ENCODE measurements at places on chromosomes 7 and 10.
A peak's percentile ranks its signal among the peaks of the same experiment; 100 is the strongest.

- DNase-seq = no peak
Measured at GRCh38 chr7:11951909-11952308, 119.9 kb upstream of the THSD7A start.

- peak; percentile 73 for DNase-seq
Measured at GRCh38 chr10:97570146-97570788, 2.3 kb upstream of the ANKRD2 start.

- DNase-seq = no peak
Measured at GRCh38 chr10:121324678-121325213, 273.5 kb downstream of the FGFR2 start.

DNA sequence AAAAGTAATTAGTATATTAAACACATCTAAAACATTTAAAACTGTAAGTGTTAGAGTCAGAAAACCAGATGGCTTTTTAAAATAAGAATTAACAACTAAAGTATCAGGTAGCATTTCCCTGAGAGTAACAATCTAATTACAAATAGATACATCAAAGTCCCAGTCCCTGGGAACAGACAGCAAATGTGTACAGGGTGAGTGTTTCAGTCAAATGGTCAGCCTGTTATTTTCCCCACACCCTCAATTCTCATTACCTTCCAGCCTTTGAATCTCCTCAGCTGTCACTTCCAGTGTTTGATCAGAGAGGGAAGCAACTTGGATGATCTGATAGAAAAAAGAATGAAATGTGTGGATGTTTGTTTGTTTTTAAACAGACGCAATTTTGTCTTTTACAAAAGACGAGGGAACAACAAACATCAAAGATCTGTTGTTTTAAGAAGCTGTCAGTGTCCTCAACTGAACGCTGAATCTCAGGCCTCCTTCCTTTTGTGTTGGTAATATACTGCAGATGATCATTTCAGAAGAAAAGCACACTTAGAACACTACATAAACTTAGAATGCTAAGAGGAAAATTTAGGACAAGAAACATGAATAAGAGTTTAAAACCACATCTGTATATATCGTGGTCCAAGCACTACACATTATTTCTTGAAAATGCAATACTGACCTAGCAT lies 29.8 kb downstream of the CEP41 start:
- no peak for DNase-seq

GRCh38 chr7:27148756-27149641 lies 1.4 kb upstream of the HOXA6 start:
- no peak for DNase-seq

- no peak for DNase-seq
Measured at GRCh38 chr10:110457851-110458250, 39.9 kb upstream of the DUSP5 start.

GRCh38 chr7:157000741-157001653 lies 9.5 kb downstream of the MNX1 start:
- DNase-seq = no peak

- no peak for DNase-seq
Measured at GRCh38 chr7:132075515-132075914, 500.8 kb downstream of the PLXNA4 start.

DNA sequence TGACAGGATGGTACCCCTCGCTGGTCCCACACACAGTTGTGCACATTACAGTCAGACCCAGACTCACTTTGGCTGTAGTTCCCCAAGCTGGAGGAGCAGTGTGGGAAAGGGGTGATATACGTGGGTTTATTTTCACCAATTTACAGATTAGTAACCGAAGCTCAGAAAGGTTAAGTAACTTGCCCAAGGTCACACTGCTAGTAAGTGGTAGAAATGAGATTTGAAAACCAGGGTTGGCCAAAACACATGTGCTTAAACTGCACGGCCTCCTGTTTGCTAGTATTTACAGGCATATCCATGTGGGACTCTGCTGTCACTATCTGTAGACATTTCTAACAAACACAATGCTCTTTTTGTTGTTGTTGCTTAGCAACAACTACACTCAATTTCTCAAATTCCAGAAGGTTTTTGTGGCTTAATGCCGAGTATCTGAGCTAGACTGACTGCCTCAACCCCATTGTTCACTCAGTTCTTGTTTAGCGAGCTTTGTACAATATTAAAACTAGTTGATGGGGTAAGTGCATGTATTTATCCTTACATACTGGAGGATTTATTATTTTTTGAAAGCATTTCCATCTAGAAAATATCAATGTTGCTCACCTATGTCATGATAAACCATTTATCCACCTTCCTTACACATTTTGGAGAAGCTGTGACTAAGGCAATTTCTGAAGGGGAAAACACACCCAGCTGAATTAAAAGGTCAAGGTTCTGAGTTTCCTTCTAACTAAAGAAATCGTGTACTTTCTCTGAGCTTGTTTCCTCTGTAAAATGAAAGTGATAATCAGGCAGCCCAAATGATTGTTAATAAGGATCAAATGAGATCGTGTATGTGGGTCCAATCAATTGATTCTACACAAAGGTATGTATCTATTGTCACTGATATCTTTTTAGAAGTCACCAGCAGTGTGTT lies 5.3 kb upstream of the TMEM139 start:
- DNase-seq = no peak

- no peak for DNase-seq
Measured at GRCh38 chr10:124725791-124726190, 18.4 kb downstream of the FAM53B start.

DNA sequence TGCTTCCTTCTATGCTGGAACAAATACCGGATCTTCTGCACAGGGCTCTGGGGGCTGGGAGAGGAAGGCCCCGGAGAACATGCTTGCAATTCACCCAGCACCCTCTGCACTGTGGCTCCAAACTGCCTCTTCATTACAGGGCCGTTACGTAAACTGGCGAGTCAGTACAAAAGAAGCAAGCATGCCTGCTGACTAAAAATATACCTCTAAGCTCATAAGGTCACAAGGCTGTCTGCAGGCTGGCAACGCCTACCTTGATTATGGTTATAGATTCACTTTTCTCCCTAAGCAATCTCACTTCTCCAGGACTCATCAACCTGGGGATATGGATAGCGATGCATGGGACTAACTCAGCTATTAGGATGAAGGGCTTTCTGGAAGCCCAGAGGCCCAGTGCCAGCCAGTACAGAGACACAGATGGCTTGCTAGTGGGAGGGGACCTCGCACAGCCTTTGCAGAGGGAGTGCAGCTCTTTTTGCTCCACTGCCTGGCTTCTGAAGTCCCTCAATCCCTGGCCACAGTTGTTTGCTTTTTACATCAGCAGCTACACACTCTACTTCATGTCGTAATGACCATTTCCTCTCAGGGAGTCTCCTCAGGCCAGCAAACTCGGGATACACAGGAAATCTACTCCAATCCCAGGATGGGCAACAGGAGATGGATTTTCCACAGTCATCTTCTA lies 96.1 kb downstream of the SH3PXD2A start:
- peak; percentile 65 for DNase-seq

DNA sequence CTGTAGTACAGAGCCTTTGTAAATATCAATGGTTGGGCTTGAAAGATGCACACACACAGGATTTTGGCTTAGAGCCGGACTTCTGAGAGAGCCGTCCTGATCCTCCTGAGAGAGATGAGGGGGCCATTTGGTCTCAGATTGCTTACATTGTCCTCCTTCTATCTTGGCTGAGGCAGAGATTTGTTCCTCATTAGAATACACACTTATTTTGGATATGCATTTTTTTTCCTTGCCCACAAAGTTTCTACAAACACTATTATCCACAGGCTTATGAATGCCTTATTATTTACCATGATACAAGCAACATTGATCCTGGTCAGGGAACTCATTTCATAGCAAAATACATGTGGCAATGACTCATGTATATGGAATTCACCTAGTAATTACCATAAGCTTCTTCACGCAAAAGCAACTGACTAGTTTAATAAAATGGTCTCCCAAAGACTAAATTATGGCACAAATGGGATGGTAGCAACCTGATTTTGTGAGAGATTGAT lies 175.3 kb downstream of the MDFIC start:
- DNase-seq = no peak

- no peak for DNase-seq
Measured at GRCh38 chr10:127908106-127908958, 1.4 kb downstream of the PTPRE start.

DNA sequence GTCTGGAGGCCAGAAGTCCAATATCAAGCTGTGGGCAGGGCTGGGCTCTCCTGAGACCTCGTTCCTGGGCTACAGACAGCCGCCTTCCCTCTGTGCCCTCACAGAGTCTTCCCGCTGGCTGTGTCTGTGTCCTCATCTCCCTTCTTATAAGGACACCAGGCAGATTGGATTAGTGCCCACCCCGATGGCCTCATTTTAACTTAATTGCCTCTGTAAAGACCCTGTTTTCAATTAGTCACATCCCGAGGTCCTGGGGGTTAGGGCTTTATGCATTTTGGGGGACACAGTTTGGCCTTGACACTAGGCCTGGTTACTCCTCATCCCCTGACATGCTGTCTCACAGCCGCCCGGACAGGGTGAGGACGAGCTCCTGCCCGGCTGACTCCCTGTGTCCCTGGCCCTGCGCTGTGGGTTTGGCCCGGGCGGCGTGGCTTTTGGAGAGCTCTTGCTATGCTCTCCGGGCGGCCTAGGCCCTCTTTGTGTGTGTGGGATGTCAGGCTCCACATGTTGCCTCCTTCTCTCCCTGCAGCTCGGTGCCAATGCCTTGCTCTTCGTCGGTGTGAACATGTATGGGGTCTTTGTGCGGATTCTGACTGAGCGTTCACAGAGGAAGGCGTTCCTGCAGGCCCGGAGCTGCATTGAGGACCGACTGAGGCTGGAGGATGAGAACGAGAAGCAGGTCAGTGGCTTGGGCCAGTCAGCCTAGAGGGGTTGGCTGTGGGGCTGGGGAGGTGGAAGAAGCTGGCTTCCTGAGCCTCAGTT lies 18.2 kb downstream of the ADCY1 start:
- peak; percentile 70 for DNase-seq

- DNase-seq = no peak
Measured at GRCh38 chr10:33653584-33654367, 319.3 kb upstream of the NRP1 start.
